ENCODE measurements at places on chromosomes 2 and 18.

DNA sequence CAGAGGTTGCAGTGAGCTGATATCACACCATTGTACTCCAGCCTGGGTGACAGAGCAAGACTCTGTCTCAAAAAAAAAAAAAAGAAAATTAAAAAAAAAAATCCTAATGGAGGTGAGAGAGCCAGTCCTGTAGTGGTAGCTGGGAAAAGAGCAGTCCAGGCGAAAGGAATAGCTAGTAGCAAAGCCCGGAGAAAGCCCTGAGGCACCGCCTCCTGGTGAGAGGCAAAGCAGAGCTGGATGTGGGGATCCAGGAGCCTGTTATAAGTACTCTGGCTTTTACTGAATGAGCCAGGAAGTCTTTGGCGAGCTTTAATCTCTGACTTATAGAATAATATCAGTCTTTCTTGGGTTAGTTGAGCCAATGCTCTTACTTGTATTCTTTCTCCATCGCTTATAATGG, 6.6 kb upstream of the KLHL23 start:
- no peak for DNase-seq

DNA sequence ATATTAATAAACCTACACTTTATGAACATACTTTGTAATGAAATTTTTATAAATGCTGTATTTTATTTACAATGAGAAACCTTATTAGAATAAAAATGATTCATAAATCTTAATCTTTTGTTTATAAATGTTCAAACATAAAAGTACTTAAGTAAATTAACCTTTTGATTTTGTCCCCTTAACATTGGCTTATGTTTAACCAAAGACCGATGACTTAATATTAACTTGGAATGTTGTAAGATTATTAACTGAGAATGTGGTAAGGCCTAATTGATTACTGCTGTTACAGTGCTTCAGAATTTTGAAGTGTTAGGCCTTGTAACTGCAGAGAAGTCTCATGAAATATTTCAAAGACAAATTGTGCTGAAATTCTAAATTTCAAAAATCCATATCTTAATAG, 5.7 kb downstream of the CPS1 start:
- no peak for DNase-seq

- DNase-seq, result no peak
Measured at GRCh38 chr2:16635791-16636699, 29.6 kb downstream of the CYRIA start.

- DNase-seq, result no peak
Measured at GRCh38 chr18:35514752-35515459, 17.1 kb upstream of the INO80C start.

DNA sequence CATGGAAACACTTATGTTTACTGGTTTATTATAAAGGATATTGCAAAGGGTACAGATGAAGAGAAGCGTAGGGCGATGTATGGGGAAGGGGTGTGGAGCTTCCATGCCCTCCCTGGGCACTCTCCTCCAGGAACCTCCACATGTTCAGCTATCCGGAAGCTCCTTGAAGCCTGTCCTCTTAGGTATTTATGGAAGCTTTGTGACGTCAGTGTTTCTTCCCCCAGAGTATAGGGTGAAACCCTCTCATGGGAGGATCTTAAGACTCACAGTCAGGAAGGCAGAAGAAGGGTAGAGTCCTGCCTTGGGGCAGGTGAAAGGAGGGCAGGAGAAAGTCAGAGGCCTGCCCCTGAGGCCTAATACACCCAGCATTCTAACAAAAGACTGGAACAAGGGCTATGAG, 61.3 kb upstream of the CREB1 start:
- no peak for DNase-seq

GRCh38 chr2:201255408-201256033, 4.8 kb upstream of the CASP8 start:
- no peak for DNase-seq

- no peak for DNase-seq
Measured at GRCh38 chr2:178194600-178195389, 483 bp downstream of the OSBPL6 start.

- no peak for DNase-seq
Measured at GRCh38 chr18:23143016-23143814, 7.9 kb downstream of the CABLES1 start.

DNA sequence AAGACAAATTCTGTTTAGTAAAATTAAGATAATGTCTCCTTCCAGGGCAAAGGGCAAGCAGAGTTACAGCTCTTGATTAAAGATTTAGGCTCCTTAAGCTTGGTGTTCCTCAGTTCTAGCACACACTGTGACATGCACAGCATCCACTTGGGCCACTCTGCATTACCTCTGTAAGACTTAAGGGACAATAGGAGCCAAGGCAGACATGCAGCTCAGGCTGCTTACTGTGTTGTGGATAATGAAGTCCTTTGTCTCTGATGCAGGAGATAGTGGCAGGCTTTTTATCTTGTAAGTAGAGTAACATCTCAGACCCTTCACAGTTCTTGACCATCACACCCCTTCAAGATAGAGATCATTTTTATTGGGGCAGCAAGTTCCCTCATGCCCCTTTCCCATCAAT, 31.2 kb downstream of the RBM45 start:
- DNase-seq, result no peak

- peak; percentile 5 for DNase-seq
Measured at GRCh38 chr2:136468799-136469369, 296.5 kb upstream of the THSD7B start.

DNA sequence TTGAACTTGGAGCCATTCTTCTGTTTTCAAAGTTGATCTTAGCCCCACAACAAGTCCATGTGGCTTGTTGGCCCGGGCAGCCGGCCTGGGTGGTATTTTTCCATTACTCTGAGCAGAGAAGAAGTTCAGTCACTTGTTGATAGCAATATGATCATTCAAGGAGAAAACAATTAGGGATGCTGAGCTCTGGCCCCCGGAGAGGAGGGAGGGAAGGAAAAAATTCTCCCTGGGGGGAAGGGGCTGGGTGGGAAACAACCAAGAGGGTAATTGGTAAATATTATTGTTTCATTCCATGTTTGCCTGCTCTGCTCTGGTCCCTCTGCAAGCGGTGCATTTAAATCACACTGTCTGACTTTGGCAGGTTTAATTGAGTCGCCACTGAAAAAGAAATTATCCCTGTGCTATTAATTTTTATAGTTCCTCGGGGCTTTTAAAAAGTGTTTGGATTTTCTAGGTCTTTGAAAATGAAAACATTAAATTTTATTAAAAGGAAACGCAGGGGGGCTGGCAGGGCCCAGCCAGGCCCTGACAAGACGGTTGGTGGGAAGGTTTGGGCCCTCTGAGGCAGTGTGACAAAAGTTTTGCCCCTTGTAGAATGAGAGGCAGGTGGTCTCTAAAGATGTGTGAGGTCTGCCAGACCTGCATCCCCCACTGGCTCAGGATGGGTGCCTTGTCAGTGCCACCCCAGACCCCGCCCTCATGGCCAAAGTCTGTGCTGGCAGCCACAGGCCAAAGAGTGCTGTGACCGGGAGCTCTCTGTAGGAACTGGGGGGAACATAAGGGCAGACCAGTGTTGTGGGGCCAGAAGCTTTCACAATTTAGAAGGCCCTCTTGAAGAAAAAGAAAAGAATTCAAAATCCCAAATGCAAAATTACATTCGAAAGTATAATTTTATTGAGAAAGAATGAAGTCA, 52.5 kb upstream of the SLC14A2 start:
- no peak for DNase-seq

DNA sequence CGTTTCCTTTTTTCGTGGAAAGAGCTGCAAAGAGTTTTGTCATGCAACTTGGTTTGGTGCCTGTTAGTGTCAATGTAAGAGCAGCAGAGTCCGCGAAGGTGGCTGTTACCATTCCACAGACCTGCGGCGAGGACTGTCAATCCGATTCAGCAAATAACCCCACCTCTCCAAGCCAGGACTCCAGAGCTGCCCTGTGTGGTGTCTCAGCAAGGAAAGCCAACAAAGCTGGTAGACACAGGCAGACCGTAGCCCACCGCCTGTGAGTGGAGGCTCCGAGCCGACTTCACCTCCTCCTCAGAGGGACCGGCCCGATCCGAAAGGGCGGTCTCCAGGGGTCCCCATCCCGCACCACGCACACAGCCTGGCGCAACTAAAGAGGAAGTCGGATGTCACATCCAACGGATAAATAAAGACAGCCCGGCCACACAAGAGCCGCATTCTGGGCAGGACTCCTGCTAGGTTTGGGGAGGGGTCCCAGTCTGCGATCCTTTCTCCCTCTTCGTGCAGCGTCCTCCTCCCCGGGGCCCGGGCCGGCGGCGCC, 819 bp downstream of the ANKRD44 start:
- no peak for DNase-seq

DNA sequence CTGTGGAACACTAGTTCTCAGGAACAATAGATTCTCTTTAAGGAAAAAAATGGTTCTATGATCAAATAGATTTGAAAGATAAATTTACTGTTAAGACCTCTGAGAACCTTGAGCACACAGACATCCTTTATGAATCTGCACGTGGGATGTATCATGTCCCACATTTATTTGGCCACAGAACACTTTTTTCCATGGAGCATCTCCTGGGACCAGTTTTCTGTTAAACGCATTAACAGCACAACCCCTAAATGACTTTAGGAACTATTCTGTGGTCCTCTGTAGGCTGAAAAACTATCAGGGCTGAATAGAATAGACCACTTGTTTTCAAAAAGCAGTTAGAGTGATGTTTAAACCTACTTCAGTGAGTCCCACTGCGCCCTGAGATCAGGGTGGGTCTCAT, 132.2 kb upstream of the PID1 start:
- DNase-seq, result no peak

DNA sequence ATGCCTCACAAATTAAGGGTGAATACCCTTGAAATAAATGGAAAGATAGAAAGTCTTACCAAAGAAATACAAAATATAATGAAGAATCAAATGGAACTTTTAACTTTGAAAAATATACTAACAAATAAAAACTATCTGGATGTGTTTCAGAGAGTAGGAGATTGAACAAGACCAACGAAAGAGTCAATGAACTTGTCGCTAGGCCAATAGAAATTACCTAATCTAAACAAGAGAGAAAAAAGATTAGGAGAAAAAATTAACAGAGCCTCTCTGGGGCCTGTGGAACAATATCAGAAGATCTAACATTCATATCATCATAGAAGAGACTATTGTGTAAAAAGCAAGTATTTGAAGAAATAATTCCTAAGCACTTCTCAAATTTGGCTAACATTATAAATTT, 11.1 kb downstream of the FRZB start:
- DNase-seq, result no peak

DNA sequence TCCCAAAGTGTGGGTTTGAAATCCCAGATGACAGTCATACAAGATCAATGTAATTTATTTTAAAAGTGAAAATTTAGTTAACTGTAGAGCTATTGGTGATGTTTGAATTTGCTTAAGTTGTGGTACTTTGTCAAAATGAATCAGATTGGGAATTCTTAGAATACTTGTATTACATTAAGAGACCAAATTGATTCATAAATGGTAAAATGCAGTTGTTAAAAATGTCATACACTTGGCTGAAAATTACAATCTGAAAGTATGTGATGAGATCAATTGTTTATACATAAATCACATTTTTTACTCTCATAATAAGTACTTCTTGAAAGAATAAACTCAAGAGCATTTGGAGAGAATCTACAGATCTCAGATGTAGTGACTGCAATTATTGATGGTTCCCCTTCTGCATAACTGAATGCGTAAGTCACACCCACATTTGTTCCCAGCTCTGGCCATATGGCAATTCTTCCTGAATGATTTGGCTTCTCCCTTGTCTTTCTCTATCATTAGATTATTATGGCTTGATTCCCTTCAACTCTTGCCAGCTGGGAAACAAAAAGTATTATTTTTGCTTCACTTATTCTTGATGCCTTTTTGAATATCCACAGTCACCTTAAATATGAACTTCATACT, 558.5 kb downstream of the CPS1 start:
- no peak for DNase-seq

DNA sequence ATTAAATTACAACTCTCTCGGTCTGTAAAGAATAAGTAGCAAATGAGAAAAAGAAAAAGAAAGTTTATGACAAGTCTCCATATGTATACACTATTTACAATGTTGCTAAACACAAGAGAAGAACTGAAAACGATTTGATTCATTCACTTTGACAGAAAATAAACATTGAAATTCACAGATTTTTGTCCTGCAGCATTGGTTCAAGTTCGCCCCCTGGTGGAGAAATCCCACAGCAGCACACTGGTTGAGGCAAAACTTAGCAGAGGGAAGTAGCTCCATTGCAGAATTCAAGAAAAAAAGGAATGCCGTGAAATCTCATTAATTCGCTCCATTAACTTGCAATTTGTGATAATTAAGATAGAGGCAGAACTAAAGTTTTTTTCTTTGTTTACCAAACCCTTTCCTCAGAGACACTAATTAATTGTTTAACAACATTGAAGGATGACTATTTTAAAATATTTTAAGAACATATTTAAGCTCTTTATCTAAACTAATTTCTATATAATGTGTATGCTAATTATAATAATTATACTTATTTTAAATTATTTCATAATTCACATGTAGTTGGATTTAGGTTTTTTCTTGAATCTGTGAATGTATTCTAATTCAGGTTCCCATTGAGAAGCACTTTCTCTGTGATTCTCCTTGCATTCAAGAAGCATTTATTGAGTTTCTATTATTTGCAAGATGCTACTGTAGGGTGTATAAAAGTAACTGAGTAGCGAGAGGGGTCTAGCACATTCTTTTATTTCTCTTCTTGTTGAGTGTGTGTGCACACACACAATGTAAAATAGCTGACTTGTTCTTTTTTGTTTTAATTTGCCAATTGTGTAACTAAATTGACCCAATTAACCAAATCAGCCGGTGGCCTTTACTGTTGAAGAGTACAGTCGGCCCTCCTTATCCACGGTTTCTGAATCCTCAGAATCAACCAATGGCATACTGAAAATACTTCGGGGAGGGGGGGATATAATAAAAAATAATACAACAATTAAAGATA, 74.1 kb downstream of the COL4A3 start:
- no peak for DNase-seq

DNA sequence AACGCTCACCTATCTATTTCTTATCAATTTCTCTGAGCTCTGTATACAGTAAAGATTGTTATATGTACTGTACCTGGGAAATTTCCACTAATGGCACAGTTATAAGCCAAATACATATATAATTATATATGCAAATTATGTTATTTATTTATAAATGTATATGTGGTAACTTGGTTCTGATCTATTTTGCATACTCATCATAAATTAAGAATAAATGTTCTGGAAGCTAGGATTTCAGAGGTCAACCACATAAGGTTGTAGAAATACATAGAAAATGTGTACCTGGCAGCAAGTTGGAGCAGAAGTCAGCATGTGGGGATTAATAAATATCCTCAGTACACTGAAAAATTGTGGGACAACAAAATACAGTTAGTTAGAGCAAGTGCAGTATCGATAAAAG, 353.7 kb upstream of the ZNF521 start:
- DNase-seq, result no peak

- no peak for DNase-seq
Measured at GRCh38 chr2:128409326-128410034, 90.8 kb upstream of the HS6ST1 start.

GRCh38 chr2:109020217-109020637, 31.2 kb upstream of the EDAR start:
- DNase-seq, result no peak

- DNase-seq, result no peak
Measured at GRCh38 chr18:73774811-73775509, 372.7 kb downstream of the FBXO15 start.

- no peak for DNase-seq
Measured at GRCh38 chr2:150625741-150626140, 138.3 kb upstream of the RND3 start.
